Left renal cortex interstitium (tissue), 4 donors: ENCODE measurements at places on chromosomes 2 and 18.

- no peak for DNase-seq
Measured at GRCh38 chr2:120352696-120353590, 7.0 kb downstream of the INHBB start.

GRCh38 chr2:113083296-113083695 lies 15.5 kb downstream of the IL1F10 start:
- no peak for DNase-seq

- no peak for DNase-seq
Measured at GRCh38 chr2:68740400-68740914, 5.8 kb downstream of the ARHGAP25 start.

DNA sequence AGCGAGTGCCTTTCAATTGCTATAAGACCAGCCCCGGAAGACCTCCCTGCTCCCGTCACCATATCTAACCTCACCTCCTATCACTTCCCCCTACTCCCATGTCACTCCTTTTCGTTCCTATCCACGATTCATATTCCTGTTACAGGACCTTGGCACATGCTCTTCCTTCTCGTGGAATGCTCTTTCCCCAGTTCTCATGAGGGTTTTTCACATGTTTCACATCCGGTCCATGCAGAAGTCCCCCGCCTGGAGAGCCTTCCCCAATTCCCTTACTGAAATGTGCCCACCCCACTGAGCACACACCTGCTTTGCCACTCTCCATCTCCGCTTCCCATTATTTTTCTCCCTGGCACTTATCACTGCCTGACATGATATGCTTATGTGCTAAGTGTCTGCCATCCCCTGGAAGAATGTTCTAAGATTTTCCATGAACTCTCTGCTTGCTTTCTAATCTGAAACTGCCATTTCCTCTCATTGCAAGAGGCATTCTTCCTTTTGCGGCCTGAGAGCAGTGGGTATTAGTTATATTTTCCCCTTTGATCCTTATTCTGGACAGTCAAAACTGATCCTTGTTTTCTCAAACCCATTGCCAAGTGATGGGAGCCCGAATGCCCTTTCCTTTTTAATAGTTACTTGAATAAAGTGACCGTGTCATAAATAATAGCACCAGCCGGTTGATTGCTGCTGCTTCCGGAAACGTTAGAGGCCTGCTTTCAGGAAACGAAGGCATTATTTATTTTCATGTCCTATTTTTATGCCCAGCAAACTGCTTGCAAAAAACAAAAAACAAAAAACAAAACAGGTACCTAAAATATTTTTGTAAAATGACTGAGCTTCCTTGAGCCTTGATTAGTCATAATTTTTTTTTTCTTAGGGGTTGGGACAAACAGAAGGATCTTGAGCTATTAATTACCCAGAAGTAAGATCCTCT lies 127.9 kb downstream of the ZNF532 start:
- no peak for DNase-seq

DNA sequence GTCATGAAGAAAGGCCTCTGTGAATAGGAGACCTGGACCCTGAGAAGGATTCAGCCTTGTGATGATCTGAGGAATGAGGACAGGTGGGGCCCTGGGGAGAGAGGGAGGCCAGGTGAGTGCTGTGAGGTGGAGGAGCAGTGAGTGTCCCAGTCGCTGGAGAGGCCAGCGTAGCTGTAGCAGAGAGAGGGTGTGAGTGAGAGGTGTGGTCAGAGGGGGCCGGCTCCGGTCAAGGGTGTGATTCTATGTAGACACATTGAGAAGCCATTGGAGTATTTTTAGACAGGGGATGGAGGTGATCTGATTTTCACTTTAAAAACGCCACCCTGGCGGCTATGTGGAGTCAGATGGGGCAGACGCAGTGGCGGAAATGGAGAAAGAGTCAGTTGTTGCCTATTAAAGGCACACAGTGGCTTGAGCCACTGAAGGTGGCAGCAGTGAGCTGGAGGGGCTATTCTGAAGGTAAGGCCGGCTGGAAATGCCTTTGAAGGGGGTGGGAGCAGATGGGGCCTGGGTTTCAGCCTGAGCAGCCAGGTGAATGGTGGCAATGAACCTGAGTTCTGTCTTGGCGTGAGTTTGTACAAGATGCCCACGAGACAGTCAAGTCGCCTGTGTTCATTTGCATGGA lies 55.6 kb downstream of the GREB1 start:
- no peak for DNase-seq

DNA sequence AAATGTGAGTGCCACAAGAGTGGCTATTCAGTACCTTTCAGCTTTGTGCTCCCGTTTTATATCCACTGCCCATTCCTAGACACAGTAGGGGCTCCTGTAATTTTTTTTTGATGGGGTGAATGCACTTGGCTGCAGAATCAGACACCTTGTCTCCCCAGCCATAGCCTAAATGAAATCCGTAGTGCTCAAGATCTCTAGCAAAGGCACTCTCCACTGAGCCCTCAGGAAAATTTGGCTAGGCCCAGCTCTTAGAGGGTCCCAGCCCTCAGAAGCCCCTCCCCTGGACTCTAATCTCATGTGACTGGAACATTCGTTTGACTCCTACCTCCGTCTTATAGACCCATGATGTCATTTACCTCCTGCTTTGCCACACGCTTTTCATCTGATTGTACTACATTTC lies 323.9 kb downstream of the SMAD2 start:
- no peak for DNase-seq

- DNase-seq: no peak
Measured at GRCh38 chr2:239769554-239770245, 255.4 kb downstream of the NDUFA10 start.

- no peak for DNase-seq
Measured at GRCh38 chr2:130243359-130243758, 45.1 kb upstream of the TUBA3E start.

DNA sequence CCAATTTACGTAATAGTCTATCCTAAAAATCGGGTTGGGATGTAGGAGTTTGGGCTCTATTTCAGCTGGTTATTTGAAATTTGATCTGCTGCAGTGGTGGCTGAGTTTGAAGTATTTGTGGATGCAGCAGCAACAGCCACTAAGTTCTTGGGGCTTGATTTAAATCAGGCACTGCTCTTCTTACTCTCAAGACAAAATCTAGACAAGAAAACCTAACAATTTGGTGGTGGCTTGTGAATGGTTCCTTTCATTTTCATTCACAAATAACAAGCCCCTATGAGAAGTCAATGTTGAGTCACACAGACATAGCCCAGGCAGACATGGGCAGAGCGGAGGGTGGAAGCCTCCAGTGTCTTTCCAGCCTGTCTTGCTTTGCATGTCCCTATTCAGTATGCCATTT lies 199.3 kb downstream of the LTBP1 start:
- DNase-seq: no peak

GRCh38 chr18:24609254-24609653 lies 148.8 kb downstream of the HRH4 start:
- DNase-seq: no peak

DNA sequence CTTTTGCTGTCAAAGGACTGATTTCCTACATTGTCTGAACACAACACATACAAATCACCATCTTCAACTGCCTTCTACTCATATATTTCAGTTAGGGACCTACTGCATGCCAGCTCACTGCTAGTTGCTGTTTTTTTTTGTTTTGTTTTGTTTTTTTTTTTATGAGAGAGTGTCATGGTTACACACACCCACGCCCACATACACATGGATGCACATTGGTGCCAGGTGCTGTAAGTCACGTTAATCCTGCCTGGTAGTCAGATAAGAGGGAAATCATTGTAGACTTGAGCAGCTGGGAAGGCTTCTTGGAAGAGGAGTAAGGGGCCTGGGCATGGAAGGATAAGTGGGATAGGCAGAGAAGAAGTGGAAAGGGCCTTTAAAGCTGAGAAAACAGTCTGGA lies 209.9 kb downstream of the TDRD15 start:
- no peak for DNase-seq

DNA sequence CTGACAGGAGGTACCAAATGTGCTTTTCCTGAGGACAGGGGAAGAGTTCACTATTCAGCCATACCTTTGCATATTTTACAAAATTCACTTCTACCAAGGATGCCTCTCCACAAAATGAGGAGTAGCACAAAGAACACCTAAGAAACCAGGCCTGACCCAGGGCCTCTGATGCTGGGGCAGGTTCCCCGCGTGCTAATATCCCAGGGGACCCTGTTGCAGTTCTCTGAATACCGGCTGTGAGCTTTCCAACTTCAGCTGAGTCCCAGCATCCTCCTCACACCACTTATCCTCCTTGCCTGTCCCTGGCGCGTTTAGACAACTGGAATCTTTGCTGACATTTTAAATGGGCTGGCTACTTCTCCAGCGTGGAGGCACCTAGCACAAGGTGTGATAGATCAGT lies 142.3 kb downstream of the BCL2 start:
- DNase-seq: no peak

GRCh38 chr2:101790857-101791256 lies 93.3 kb downstream of the MAP4K4 start:
- DNase-seq: no peak

DNA sequence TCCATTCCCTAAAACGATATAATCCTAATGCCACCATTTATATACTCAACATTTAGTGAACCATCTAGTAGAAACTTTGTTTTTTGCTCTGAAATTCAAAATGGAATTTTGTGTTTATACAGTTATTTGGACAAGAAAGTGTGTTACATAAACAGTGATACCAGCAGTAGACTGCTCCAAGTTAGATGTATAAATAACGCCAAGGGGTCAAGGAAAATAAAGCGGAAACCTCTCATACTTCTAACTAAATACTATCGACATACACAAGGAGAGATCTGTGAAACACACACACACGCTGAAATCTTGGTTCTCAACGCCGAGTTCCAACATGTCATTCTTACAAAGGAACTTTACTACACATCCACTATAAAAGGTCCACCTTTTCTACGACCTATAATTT lies 1.2 kb downstream of the TXNL1 start:
- DNase-seq: no peak

DNA sequence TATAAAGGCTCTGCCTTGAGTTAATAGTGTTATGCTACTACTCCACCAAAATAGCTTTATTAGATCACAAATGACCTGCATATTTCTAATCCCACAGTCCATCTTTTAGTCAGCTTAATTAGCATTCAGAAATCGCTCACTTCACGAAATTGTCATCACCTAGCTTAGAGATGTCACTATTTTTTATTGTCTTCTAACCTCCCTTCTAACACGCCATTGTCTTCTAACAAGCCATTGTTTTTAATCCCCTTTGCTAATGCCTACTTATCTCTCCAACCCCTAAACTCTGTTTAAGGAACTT lies 97.1 kb downstream of the EPB41L5 start:
- no peak for DNase-seq

DNA sequence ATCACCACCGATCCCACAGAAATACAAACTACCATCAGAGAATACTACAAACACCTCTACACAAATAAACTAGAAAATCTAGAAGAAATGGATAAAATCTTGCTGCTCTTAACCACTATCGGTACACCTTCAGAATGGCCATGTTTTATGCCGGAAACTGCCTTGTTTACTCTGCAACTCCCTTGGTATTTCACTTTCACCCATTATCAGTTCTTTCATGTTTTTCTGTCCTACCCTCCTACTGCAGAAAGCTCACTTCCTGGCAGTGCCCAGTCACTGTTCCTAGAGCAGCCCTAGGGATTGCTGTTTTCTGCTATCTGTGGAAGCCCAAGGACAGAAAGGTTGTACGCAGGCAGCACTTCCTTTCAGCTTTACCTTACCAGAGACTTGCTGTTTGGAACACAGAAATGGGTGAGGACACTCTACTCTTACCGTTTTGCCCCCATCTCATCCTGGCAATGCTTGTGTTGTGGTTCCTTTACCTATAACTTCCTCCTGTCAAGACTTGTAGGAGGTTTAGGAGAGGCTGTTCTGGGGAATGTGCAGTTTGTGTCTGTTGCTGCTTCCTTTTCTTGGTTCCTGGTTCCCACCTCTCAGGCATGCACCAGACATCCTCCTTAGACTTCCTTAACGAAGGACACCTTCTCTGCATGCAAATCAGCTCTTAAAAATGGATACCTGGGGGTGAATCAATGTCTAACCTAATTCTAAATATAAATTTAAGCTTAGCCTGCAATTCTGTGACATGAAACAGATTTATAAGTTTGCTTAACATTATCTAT lies 394.4 kb downstream of the SPAG16 start:
- DNase-seq: no peak

- no peak for DNase-seq
Measured at GRCh38 chr2:138071720-138072719, 107.7 kb downstream of the HNMT start.

DNA sequence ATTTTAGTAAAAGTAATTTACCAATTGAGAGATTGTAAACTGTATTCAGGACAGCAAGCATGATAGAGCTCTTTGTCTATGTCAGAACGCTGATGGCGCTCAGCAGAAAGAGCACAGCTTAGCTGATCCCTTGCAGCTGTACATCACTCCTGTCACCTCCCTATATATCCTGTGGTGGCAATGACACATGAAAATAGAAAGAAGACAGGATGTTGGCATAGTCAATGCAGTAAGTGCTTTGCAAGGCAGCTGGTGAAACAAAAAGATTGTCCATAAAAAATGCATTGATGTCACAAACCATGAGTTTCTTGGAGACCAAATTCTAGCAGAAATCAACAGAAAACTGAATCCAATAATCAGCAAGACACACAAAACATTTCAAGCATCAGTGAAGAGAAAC lies 221.5 kb downstream of the RIT2 start:
- DNase-seq: no peak

GRCh38 chr18:48571639-48572384 lies 33.0 kb downstream of the CTIF start:
- DNase-seq: no peak

- no peak for DNase-seq
Measured at GRCh38 chr18:58226429-58226828, 182.4 kb downstream of the NEDD4L start.

DNA sequence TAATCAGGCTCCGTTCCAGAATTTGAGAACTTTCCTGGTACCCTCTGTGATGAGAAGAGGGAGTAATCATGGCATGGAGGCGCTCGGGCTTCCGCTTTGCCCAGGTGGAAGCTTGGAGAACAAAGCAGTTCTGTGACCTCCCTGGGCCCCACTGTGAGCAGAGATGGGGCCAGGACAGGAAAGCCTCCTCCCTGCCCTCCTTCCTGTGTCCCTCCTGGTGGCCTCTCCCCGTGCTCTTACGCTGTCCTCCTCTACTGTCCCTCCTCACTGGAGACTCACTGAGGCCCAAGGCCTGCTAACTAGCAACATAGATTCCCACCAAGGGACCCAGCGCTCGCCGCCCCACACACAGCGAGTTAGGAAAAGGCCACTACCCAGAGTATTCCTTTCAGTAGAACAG lies 119.8 kb downstream of the MAPK4 start:
- DNase-seq: no peak

DNA sequence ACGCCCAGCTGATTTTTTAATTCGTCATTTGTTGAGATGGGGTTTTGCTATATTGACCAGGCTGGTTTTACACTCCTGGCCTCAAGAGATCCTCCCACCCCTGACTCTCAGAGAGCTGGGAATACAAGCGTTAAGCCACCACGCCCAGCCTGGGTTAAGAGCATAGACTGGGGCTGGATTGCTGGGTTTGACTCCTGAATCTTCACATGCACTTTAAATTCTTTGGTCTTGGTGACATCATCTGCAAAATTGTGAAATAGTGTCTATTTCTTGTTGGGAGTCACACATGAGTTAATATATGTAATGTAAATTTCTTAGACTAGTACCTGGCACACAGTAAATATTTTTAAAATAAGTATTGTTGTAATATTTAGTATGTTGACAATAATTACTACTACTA lies 257.4 kb downstream of the DOK6 start:
- no peak for DNase-seq
